ENCODE measurements at places on chromosomes 11 and 22.
A peak's percentile ranks its signal among the peaks of the same experiment; 100 is the strongest.

GRCh38 chr22:33897448-33897835 lies 22.8 kb downstream of the LARGE1 start:
- no peak for DNase-seq

DNA sequence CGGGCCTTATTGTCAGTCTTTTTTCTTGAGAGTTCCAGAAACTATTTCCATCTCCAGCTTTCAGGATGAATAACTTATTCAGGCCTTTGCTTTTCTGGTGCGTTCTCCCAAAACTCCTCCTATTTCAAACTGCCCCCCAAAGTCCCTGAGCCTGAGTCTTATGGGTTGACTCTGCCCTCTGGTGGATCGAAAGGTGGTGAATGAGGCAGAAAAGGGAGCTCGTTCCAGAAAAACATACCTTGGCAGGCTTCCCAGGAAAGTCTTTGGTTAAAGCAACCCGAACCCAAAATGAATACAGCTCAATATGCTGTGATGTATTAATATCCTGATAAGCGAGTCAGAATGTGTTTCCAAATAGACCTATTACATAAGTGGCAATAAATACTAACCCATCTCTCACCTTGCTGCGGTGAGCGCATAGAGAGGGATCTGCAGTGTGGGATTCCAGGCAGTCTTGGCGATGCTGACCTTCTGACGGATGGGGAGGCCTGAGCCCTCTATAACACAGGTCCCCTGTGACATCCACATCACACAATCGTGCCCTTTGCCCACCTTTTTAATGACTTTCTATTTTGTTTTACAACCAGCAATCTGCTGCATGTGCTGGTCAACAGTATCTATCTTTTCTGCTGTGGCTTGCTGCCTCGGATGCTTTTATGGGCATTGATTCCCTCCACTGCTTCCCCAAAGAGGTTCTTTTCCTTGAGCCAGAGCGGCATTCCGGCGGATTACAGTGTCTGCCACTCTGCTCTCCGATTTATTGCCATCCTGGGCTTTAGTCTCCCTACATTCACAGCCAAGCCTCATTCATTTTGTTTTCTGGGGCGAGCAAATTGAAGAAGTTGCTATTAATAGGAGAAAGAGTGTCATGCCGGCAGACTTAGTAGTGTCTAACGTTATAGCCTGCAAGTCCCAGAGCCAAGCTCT lies 756.8 kb downstream of the NTM start:
- DNase-seq = no peak

- no peak for DNase-seq
These were observed 97.2 kb downstream of the PIWIL4 start for GRCh38 chr11:94664346-94664745.

- no peak for DNase-seq
These were observed 2.1 kb downstream of the PAMR1 start for GRCh38 chr11:35523331-35523768.

GRCh38 chr22:35475545-35475944 lies 65.1 kb upstream of the RASD2 start:
- no peak for DNase-seq

- DNase-seq = no peak
These were observed 21.7 kb upstream of the PDGFB start for GRCh38 chr22:39266398-39267030.

- DNase-seq = no peak
These were observed 60.9 kb upstream of the NECTIN1 start for GRCh38 chr11:119789766-119790407.

GRCh38 chr11:58905011-58905720 lies 34.1 kb upstream of the GLYATL1 start:
- no peak for DNase-seq

GRCh38 chr22:25172153-25172552 lies 27.5 kb upstream of the CRYBB3 start:
- no peak for DNase-seq

DNA sequence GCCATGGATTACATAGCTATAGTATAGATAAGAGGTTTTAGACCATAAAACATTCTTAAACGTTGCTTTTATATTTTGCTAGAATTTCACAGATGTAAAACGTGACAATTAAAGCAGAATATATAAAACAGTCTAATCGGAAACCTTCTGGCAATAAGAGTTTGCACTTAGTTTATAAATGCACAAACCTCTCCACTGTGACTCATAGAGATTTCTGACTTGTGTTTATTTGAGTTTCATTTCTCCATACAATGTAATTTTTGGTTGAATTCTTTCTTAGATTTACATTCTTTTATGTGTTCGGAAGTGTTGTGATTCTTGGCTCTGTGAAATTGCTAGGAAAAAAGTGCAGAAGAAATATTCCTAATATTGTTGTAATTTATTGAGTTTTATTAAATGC lies 288.7 kb upstream of the CTSC start:
- no peak for DNase-seq

GRCh38 chr11:8097062-8097461 lies 16.1 kb downstream of the TUB start:
- no peak for DNase-seq

DNA sequence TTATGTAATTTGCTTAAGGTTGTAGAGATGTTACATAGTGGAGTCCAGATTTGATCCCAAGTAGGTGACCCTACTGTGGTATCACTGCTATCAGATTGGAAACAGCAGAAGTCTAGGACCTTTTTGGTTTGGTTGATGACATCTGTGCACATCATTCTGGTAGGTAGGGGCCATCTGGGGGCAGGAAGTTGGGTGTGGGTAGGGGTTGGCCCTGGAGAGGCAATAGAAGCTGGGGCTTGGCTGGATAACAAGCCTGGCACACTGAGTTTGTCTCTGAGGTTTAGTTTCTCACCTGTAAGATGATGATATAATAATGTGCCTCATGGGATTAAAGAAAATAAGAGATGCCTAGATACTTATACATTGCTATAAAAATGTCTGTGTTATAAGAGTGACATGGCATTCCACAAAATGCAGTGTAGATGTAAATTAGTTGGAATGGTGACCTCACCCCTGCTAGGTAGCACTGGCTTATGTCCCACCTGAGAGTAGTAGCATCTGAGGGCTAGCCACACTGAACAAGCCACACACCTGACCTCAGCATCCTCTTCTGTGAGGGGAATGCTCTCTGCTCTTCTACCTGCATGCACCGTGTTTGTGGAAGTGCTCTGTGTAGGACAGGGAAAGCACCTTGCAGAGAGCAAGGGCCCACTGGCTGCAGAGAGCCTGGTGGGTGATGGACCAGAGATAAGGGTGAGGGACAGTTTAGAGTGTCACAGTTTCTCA lies 36.9 kb downstream of the PTPRJ start:
- DNase-seq = no peak

GRCh38 chr11:68383976-68384501 lies 71.6 kb downstream of the LRP5 start:
- peak; percentile 27 for DNase-seq

DNA sequence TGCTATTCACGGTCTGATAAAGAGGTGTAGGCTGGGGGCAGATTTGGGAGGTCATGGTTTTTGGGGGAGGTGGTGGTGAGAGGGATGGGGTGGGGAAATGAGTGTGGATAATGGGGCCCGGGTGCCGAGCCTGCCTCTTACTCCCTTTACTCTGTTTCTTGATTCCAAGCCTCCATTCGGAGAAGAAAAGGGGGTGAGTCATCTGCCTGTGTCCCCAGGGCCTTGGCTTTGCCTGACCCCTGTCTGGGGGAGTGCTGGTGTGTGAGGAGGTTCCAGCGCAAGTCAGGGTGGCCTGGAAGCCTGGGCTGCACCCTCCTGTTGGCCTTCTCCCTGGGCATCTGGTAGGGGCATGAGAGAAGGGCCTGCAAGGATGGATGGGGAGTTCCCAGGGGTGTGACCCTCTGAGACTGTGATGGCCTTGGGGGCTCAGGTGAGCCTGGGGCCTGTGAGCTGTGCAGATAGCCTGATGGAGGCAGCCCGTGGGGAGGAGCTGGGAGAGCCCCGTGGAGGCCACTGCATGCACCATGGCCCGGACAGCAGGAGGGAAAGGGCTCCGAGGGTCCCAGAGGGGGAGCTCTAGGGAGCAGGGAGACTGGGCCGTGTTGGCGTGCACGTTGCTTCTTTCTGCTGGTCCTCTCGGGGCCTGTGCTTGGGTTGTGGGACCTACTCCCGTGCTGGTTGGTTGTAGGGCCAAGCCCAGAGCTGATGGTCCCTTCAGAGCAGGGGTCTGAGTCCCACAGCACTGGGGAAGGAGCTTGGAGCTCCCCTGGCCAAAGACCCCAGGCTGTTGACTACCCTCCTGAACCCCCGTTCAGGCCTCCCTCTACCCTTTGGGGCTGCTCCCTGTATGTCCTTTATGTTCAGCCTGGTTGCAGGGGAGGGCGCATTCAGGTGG lies 26.3 kb upstream of the ACR start:
- no peak for DNase-seq

- no peak for DNase-seq
These were observed 11.8 kb downstream of the MICAL3 start for GRCh38 chr22:18012531-18012930.
